NCI-H510A treated with DMSO at 0.1 percent for 48 hours (cell line): ENCODE measurements at places on chromosomes 6 and 20.
A peak's percentile ranks its signal among the peaks of the same experiment; 100 is the strongest.

- DNase-seq = no peak
Measured at GRCh38 chr20:45354423-45355208, 6.4 kb upstream of the SDC4 start.

DNA sequence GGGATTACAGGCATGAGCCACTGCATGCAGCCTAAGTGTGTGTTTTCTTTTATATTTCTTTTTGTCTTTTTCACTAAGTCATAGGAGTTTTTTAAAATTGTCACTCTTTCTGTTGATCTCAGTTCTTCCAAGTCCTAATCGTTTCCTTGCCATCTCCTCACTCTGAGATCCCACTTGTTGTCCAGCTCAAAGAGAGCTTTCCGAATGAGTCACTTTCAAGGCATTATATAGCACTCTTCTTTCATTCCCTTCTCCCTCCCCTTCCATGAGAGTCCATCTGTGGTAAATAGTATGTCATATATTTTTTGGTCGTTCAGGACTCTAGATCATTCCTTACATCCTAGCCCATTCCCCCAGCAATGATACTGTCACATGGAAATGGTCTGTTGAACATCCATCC lies 4.3 kb downstream of the VAPB start:
- no peak for DNase-seq

GRCh38 chr6:22062807-22063408 lies 233.9 kb downstream of the PRL start:
- no peak for DNase-seq

DNA sequence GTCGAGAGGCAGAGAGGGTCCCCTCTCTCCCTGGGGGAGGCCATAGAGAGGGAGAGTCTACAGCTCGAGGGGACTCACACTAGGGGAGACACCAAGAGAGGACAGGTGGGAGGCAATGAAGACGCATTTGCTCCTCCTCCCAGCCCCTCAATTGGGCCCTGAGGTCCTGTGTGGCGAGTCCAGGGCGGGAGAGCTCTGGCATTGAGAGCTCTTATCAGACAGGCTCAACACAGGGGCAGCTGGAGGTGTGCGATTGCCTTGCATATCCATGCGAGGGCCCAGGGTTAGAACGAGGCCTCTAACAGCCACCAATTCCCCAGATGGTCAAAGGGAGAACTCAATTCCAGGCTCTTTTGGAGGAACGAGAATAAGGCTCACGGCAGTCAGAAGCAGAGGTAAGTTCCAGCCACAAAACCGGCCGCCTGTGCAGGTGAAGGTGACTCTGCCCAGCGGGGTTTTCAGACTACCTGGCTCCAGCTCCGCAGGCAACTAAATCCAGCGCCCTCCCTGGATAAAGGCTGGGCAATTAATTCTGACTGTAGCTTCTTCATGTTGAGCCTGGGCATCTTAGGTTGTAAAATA lies 94.0 kb upstream of the MPC1 start:
- no peak for DNase-seq

GRCh38 chr6:111628142-111628850 lies 22.6 kb upstream of the TRAF3IP2 start:
- no peak for DNase-seq

- no peak for DNase-seq
Measured at GRCh38 chr6:105892577-105893262, 193.4 kb upstream of the PRDM1 start.

DNA sequence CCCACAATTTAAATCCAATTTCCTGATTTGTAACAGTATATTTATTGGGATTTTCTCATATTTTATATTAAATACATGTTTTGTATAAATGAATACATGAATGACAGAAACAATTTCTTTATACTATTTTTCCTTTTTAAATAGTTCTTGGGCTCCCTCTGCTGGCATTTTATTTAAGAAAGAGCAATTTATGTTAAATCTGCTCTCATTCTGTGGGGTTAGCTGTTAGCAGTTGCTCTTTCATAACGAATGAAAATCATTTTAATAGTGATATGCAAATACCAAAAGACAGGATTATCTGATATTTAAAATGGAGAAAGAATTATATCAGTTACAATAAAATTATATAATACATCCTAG lies 118.3 kb downstream of the RALGAPA2 start:
- DNase-seq = peak; percentile 78

GRCh38 chr6:46655803-46656202 lies 3.0 kb downstream of the SLC25A27 start:
- no peak for DNase-seq

GRCh38 chr20:846894-847278 lies 13.4 kb downstream of the FAM110A start:
- DNase-seq = no peak

DNA sequence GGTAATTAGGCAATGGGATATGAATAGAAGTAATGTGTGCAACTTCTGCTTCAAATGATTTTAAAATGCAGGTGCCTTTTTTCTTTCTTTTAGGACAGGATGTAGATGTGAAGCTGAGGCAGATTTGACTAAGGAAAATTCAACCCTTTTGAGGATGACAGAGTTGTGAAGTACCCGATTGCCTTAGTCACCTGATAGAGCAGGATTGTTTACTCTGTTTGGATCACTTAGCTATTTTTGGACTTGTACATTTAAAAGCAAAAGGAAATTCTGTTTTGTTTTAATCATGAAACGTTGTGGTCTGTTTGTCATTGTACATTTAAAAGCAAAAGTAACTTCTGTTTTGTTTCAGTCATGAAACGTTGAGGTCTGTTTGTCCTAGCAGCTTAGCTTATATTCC lies 143.4 kb downstream of the FAM83B start:
- DNase-seq = peak; percentile 42

GRCh38 chr6:136052031-136052430 lies 198.1 kb downstream of the MTFR2 start:
- DNase-seq = no peak

GRCh38 chr6:70668499-70668812 lies 773 bp downstream of the SMAP1 start:
- no peak for DNase-seq

DNA sequence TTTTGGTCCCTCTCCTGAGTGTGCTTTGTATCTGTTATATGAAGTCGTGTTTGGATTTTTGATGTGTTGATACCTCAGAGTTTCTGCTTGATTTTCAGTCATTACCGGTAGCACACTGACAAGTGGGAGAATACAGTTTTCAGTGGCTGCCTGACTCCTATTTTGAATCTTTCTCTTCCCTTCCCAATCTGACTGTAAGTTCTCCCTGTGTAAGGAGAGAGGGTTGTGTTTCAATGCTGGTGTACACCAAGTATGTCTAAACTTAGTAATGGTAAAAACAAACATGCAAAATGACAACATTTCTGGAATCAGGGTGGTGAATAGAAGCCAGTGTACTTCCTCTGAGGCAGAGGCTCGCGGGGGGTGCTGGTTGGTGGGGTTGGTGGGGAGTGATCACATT lies 103.4 kb downstream of the HIVEP1 start:
- no peak for DNase-seq

GRCh38 chr20:31843881-31844280 lies 1.5 kb downstream of the FOXS1 start:
- DNase-seq = no peak

DNA sequence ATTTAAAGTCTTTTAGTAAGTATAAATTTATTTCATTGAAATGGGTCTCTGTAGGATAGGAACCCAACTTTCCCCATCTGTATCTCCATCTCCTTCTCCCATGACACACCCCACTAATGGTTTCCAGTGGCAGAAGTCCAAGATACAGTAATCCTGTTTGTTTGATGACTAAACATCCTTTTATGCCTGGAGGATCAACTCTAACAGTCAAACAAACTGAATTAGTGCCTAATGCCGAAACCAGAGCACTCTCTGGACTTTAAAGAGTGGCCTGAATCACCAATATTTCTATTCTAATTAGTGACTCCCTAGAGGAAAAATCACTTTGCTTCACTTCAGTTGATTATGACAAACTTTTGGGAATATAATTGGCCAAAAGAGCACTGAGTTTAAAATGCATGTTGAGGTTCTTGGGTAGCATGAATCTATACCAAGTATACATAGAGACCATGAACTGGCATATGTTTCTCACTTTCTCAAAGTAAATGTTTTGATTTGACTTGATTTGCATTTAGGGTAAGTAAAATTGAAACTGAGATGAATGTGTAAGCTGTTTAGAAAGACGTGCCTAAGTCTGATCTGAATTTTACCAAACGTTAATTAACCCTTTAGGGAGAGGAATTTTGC lies 776.4 kb upstream of the NRSN1 start:
- DNase-seq = no peak

DNA sequence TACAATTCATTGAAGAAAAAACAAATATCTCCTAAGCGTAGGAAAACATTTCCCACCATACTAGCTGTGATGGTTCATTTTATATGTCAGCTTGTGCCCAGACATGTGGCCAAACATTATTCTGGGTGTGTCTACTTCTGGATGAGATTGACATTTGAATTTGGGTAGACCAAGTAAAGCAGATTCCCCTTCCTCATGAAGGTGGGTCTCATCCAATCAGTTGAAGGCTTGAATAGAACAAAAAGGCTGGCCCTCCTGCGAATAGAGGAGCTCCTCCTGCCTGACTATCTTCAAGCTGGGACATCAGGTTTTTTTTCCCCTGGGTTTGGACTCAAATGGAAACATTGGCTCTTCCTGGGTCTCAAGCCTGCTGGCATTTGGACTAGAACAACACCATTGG lies 113.6 kb downstream of the DHX35 start:
- DNase-seq = no peak

DNA sequence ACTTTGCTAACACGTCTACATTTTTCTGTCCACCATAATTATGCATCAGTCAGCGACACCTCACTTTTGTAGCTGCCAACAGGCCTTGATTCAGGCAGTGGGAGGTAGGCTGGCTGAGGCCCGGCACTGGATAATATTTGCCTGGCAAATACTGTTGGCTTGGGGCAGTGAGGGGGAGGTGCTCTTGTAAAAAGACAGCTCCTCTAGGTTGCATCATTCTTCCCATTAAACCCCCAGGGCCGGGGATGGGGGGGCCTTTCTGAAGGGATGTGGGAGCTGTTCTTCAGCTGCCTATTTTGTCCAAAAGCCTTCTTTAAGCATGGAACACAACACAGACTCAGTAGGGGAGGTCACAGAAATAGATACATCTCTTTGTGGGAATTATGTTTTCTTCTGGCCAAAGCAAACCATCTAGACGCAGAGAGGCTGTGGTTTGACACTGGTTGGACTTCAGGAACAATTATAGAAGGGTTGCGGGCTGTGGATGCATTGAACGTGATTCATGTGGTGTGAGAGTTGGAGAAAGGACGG lies 338.3 kb upstream of the NT5E start:
- DNase-seq = no peak

DNA sequence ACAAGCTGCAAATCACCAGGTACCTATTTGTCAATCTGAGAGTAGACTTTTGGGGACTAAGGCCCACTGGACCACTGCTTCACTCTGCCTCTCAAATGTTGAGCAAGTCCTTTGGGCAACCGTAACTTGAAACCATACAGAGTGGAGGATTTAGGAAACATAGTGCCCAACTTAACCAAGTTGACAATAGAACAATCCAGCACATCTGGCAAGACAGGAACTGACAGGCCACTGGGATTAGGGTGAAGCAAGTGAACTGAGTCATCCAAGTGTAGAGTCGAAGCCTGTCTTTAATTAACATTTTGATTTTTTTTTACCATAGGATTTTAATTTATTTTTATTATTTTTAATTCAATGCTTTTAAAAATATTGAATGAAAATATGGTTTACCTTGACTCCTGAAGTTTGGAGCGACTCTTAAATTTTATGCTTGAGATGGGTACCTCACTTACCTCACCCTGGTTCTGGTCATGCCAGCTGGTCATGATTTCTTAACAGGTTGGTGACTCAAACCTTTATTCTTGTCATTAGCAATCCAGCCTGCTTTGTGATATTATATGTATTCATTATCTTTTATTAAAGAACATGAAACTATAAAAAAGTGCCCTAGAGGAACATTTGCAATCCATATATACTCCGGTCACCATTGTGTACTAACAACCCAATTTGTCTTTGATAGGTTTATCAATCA lies 312.1 kb upstream of the DEFB112 start:
- DNase-seq = no peak

DNA sequence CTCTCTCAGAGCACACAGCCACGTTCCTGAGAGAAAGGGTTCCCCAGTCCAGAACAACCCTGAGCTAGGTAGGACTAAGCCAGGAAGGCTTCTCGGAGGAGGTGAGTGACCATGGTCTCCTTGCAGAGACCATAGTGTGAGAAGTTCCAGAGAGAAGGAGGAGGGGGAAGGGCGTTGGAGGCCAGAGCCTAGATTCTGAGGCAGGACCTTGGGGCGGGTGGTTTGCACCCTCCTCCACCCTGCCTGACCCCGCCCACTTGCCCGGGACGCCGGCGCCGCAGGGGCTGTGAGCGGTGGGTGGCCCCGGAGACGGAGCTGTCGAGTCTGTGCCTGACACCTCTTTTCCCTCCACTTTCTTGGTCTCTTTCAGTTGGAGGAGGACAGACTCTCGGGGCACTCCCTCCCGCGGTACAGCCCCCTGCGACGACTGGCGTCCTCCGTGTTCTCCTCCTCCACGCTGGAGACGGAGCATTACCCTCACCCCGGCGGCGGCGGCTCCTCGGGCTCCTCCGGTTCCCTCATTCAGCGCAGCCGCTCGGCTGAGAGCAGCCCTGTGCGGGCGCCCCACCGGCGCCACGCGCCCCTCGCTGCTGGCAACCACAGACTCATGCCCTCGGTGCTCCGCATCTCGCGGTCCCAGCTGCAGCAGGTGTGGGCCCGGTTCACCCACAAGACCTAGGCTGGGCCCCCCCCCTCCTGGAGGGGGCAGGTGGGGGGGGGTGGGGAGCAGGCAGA lies 26.2 kb downstream of the TTBK1 start:
- no peak for DNase-seq

DNA sequence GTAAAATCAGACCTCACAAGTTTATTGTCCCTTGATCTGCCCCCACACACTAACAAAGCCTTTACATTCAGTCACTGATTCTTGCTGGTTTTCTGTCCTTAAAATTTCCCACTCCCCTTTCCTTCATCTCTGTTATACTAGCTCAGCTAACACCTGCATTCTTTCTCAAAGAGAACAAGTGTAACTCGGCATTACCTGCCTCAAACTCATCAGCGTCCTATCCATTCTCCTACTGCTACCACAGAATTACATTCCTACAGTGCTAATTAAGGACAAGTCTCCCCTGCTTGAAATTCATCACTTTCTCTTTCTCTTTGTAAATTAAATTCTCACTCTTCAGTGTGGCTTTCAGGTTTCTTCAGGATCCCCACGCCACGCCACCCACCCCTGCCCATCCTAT lies 773.2 kb downstream of the FRK start:
- no peak for DNase-seq

GRCh38 chr6:19759117-19759880 lies 77.9 kb upstream of the ID4 start:
- no peak for DNase-seq
